CD4-positive, alpha-beta T cell treated with Interferon alpha-2 for 1 hour (primary cell): ENCODE measurements at places on chromosomes 13 and 19.
A peak's percentile ranks its signal among the peaks of the same experiment; 100 is the strongest.

GRCh38 chr13:40401911-40402776, 264.3 kb downstream of the FOXO1 start:
- peak; percentile 43 for DNase-seq

DNA sequence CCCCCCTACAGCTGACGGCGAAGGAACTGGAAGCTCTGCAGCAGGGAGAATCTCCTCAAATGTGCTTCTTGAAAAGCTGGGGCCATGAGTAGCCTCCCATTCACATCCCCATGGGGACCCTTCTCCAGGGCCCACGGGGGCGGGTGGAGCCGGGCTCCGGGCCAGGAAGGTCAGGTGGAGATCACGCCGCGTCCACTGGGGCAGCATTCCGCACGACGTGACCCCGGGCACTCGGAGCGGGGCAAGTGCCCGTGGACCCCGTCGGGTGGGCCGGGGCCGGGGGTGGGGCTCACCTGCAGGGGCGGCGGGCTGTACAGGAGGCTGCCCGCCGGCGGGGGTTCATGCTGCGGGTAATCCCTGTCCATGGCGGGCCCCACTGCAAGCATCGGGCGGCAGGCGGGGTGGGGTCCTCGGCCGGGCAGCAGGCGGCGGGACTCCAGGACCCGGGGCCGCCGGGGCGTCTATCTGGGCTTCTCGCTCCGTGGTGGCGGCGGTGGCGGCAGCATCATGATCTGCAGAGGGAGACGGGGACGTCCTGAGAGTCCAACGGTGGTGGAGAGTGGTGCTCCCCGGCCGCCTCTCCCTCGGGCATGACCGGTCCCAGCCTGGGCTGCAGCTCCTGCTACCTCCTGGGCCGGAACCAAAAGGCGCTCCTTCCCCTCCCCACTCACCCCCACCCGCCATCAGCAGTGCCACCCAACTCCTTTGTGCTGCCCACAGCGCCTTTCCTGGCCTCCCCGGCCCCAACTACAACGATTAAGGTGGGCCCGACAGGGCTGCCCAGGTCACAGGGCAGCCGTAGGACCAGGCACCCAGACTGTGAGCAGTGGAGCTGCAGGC, 20.0 kb downstream of the SBNO2 start:
- no peak for DNase-seq

- no peak for DNase-seq
These were observed 47.1 kb downstream of the COL4A2 start for GRCh38 chr13:110354123-110354627.

DNA sequence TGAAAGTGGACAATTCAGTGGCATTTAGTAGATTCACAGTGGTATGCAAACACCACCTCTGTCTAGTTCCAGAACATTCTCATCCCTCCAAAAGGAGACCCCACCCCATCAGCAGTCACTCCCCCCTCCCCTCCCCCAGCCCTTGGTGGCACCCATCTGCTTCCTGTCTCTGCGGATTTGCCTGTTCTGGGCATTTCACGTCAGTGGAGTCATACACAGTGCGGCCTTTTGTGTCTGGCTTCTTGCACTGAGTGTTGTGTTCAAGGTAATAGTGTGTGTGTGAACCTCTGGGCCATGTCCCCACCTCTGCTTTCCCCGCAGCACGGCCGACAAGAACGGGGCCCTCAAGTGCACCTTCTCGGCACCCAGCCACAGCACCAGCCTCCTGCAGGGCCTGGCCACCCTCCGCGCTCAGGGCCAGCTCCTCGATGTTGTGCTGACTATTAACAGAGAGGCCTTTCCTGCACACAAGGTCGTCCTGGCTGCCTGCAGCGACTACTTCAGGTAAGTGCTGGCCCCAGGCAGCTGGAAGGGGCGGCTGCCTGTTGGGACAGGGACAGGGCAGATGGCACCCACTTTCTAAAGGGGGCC, 19.4 kb upstream of the CRTC1 start:
- peak; percentile 15 for DNase-seq

DNA sequence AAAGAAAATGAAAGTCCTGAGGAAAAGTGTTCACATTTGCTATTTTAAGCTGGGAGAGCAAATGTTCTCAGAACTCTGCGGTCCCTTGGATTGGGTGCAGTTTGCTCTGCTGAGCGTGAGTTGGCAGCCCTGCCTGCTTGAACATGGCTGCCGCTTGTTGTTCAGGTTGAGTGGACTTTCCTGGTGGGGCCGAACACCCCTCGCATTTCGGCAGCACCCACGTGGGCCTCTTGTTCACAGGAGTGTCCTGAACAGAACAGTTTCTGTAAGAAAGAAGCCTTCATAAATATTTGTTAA, 10.8 kb upstream of the RNF113B start:
- DNase-seq = no peak

DNA sequence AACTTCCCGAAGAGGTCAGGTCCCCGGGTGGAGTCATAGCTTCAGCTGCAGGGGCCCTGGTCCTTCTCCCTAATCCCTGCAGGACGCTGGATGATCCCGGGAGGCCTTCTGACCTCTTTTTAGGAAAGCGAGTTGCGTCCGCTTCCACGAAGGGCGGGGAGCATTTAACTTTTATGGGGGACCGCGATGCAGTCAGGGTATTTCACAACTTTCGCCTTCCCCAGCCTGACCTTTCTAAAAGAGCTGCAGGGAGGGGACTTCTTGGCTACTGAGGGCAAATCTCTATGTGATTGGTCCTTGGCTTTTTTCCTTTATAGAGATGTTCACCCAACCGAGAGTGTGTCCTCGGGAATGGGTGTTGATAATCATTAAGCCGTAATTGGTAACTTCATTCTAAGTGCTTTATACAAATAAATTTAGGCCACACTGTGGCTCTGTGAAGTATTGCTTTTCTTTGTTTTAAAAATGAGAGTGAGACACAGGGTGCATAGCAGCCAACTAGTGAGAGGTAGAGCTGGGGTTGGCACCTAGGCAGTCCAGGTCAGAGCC, 778 bp downstream of the ZNF230 start:
- DNase-seq = peak; percentile 28

GRCh38 chr19:8041531-8041931, 11.0 kb upstream of the CCL25 start:
- DNase-seq = no peak

DNA sequence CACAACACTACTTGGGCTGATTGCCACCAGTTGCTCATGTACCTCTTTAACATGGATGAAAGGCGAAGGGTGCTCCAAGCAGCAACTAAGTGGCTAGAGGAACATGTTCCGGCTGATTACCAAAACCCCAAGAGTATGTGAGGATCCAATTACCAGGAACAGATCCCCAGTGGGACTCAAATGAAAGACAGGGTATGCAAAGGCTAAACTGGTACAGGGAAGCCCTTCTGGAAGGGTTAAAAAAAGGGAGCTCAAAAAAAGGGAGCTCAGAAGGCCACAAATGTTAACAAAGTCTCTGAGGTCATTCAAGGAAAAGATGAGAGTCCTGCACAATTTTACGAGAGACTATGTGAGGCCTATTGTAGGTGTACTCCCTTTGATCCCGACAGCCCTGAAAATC, 604.7 kb downstream of the UQCRFS1 start:
- no peak for DNase-seq

DNA sequence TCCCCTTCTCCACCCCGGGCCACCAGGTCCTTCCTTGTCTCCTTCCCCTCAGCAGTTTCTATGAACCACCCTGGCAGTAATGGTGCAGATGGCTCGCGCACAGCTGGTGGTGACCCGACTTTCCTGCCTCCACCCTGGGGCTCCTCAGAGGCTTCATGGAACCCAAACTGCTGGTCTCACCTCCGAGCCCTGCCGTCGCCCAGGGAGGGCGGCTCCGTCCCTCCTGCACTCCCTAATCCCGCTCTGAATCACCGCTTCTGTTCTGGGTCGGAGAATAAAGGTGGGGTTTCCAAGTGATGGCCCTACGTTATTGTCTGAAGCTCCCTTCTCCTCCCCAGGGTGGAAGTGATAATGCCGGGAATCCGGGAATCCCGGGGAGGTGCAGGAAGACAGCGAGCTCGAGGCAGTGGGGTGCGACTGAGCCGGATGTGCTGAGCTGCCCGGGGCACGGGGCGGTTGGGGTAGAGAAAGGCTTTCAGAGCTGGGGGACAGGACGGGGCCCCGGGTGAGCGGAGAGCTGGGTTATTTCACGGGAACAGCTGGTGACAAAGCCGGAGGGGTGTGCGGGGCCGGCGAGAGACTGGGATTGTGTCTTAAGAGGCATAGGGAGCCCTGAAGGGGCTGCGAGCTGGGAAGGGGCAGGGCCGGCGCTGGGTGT, 711 bp downstream of the FUT2 start:
- peak; percentile 13 for DNase-seq

DNA sequence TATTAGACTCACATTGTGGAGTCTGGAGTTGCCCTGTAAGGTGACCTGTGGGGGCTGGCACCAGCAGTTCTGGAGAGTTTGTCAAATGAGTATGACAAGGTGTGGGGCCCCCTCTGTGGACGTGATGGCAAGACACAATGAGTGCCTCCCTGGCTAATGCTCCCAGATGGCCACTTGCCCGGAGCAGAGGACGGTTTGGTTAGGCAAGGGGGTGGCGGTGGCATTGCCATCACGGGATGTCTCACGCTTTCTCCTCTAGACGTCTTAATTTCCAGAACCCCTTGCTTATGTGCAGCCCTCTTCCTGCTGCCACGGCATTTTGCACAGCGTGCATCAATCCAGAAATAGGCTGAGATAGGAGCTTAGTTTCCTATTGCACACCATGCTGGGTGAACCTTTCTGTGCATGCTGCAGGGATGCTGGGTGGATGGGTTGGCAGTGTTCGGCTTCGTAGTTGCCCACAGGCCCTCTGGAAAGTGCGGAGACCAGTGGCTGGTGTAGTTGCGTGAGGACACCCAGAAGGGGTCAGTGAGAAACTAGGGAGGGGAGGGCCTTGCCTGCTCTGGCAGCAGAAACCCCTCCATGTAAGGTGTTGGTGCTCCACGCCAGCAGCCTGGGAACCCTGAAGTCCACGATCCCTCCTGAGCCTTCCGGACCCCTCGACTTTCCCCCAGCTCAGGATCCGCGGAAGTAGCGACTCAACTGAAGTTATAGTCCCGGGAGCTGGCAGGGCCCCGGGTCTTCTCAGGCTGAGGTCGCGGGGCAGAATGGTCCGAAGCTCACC, 18.1 kb upstream of the LRP3 start:
- no peak for DNase-seq

DNA sequence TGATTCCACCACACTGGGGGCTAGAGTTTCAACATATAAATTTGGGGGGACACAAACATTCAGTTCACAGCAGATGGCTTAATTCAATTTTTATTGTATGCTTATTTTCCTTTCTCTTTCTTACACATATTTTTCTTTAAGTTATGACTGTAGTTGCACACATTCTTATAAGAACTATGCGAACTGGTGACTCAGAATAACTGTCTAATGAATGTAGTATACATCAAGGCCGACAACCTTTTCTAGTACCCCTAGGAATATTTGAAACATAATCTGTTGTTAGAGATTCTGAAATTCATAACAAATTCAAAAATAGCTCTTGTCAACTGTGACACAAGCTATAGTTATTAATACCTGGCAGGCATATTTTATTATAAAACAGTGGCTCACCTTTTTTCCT, 695.6 kb downstream of the PCDH9 start:
- no peak for DNase-seq

- DNase-seq = no peak
These were observed 42.3 kb downstream of the LYL1 start for GRCh38 chr19:13060233-13060963.

GRCh38 chr13:23671897-23672296, 101.7 kb downstream of the TNFRSF19 start:
- no peak for DNase-seq

GRCh38 chr19:54297759-54298305, 15.1 kb downstream of the LILRA5 start:
- DNase-seq = no peak

GRCh38 chr19:49481020-49481683, 6.3 kb upstream of the RPL13A start:
- no peak for DNase-seq

DNA sequence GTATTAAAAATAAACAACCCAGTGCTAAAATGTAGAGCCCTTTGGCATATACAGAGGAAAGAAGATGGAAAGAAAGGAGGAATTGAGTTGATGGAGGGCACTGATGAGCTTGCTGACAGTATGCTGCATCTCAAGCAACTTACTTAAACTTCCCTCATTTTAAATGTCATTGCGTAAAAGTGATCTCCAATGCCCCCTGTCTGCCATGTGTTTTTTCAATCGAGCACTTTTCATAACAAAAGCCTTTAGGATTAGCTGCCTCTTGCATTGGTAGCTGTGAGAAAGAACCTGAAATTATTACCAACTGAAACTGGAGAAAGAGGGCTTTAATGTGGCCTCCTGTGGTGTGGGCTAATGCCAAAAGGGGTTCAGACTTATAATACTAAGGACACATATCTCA, 541.6 kb downstream of the SUCLA2 start:
- DNase-seq = no peak

GRCh38 chr19:1538978-1539377, 15.1 kb downstream of the PLK5 start:
- DNase-seq = no peak
